ENCODE measurements at places on chromosomes 16 and 17.

DNA sequence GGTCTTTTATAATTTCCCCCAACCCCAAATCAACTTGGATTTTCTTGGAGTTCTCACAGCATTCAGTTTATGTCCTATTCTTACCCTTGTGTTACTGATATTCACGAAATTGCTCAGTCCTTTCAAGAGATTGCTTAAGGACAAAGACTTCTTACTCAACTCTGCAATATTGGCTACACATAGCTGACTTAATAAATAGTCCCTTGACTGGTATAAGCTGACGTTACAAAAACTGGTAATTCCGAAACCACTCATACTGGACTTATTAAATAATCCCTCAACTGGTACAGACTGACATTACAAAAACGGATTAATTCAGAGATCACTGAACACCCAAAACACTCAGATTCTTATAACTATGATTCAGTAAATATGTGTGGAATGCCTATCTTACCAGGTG lies 860 bp downstream of the TIGD7 start:
- no peak for DNase-seq

DNA sequence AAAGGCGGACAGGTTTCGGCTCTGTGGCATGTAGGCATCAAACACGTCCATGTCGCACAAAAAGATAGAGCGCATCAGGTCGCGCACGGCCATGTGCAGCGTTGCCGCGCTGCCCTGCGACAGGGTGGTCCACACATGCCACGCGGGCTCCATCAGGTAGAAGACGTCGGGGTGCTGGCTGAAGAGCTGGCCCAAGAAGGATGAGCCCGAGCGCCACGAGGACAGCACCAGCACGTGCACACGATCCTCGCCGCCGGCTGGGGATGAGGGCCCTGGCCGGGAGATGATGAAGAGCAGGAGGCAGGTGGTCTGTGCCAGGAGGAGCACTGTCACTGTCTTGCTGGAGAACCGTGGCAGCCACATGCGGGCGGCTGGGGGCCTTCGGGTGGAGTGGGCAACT lies 5.9 kb downstream of the CHST5 start:
- no peak for DNase-seq

DNA sequence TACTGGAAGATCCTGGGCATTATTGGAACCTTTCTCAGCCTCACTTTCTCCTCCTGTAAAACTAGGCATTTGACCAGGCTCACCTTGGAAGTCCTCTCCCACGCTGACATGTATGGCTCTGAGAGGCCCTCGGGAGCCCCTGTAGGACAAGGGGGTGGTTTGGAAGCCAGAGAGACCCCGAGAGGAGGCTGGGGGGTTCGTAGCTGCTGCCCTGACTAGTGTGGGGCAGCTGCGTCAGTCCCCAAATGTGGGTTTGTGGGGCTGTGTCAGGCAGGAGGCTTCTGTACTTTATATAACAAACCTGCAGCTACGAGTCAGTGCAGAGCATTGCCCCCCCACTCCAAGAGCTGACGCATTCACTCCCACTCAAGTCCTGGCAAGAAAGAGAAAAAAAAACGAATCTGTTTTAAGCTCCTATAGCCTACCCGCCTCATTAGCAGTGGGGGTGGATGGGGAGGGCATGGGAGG lies 1.8 kb downstream of the CX3CL1 start:
- DNase-seq: peak; percentile 70

DNA sequence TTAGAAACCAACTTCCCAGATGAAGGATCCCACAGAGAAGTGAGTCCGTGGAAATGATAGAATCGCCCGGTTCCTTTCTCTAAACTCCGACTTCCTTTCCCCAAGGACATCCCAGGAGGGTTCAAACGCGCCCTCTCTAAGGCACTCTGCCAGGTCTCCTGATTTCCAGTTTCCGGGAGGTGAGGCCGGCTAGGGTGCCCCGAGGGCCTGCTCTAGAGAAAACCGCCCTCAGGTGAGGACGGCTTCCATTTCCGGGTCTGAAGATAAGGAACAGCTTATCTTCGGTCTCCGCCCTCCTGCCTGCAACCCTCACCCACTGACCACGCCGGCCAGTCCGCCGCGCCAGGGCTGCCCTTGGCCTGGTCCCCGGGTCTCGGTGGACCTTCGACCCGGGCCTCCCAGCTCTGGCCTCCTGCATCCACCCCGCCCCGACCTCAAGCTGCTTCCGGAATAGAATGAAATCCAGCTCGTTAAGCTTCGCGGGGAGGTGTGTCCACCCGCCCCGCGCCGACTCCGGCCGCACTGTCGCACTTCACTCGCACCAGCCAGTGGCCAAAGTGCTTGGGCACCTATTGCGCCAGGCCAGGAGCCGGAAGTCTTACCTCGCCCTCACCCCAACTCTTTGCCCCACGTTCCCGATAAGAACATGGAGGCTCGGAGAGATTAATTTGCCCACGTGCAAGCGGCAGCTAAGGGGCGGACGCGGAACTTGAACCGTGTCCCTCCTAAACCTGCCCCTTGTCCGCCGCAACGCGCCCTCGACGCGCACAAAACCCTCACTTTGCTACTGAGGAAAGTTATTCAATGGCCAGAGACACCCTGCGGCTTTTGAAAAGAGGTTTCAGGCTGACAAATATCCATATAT lies 836 bp upstream of the MMP15 start:
- no peak for DNase-seq

DNA sequence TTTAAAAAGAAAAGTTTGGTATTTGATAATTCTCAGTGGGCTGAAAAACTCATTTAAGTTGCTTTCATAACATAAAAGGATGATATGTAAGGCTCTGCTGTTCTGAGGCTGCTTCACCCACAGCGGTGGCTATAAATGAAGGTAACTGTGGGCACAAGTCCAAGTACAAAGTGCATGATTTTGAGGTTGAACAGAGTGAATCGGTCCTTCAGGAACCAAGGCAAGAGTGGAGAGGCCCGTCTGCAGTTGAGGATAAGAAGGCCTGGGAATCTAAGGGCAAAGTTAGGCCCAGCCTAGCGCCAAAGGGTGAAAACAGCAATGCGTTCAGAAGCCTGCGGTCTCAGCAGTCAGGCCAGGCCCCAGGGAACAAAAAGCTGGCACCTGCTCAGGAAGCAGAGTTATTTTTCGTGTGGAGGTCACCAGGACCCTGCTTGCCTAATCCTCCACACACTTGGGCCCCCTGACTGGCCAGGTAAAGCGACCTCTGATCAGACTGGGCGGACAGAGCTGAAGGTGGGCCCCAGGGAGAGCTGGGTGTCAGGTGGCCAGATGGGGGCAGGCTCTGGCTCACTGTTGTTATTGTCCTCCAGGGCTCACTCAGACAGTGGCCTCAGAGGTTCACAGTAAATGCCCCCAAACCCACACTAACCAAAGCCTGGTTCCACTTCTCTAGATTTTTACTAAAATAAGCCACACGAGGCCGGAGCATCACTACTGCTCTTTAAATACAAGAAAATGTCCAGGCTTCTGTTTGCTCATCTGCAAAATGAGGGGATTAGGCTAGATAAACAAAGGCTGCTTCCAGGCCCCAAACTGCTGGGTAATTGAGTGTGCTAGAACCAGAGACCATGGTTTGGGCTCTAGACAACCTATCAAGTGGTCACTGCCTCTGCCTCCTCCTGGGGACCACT lies 46.5 kb downstream of the TEX2 start:
- no peak for DNase-seq

GRCh38 chr17:75670868-75671267 lies 3.7 kb downstream of the SAP30BP start:
- DNase-seq: no peak

DNA sequence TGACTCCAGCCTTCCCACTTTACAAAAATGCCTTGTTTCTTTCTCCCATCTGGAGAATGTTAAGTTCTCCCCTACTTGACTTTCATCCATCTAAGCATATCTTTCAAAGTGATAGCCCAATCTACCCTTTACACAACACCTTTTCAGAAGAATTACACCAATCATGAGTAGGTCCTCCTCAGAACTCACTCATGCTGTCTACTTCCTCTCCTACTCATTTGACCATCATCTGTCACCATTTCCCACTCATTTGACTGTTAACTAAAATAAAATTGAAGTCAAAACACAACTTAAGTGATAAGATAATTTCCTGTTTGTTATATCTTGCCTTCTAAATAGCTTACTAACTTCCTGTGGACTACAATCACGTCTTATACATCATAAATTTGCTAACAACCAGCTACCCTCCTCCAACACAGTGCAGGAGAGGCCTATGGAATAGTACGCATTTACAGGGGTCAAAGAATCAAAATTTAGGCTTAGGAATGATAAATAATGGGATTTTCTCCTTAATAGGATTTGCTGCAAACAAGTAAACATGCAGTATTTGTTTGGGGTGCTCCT lies 16.1 kb downstream of the KCNJ16 start:
- no peak for DNase-seq

DNA sequence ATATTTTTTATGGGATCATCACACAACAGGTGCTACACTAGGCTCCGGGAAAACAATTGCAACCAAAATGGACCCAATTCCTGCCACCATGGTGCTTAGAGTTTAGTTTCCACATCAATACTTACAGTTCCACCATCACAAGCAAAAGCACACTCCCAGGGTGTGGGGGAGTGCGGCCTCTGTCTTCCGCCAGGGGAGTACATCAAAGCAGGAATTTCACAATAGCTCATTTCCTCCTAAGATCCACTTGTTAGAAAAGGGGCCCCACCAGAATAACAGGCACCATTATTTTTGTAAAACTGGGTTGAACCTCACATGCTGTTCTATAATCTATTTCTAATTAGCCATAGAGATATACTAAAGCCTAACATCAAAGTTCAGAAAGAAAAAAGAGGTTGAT lies 44.3 kb upstream of the PSMD7 start:
- DNase-seq: no peak

GRCh38 chr16:53827741-53828140 lies 123.8 kb downstream of the FTO start:
- DNase-seq: no peak

GRCh38 chr16:4052096-4052495 lies 64.1 kb downstream of the ADCY9 start:
- DNase-seq: no peak

DNA sequence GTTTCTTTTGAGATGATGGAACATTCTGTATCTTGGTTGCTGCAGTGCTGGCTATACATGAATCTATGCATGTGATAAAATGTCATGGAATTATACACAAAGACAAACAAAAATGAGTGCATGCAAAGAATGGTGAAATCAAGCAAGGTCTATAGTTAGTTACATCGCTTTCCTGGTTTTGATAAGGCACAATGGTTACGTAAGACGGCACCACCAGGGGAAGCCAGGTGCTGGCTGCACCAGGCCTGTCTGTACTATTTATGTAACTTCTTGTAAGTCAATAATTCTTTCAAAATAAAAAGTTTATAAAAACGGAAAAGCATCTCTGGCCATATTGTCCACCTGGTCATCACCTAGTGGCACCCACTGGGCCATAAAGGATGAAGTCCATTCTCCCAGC lies 46.5 kb downstream of the ARHGAP27 start:
- no peak for DNase-seq

- DNase-seq: no peak
Observed at GRCh38 chr17:82367724-82368524, 3.6 kb upstream of the UTS2R start.

DNA sequence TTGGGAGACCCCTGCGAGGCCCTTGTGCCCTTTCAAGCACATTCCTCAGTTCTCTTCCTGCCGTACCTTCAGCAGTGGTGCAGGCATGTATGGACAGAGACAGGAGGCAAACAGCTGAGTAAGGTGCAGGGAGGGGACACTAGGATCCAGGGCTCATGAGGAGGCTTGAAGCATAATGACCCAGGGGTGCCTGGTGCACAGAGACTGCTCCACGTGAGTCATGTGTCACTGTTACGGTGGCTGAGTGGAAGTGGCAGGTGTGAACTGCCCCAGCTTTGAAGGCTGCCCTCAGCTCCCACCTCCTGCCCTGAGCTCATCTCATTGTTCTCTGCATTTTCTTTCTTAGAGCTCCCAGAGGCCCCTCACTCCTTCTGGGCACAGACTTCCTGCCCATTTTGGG lies 124.8 kb downstream of the NTN1 start:
- DNase-seq: no peak

GRCh38 chr16:31710134-31710533 lies 163.5 kb upstream of the ZNF267 start:
- no peak for DNase-seq

- no peak for DNase-seq
Observed at GRCh38 chr17:4559966-4560365, 411 bp downstream of the GGT6 start.

- no peak for DNase-seq
Observed at GRCh38 chr16:1347286-1347855, 4.3 kb downstream of the TSR3 start.

- DNase-seq: no peak
Observed at GRCh38 chr16:20122011-20122410, 48.3 kb upstream of the GPR139 start.

- DNase-seq: no peak
Observed at GRCh38 chr17:29388937-29389336, 1.2 kb upstream of the TAOK1 start.

DNA sequence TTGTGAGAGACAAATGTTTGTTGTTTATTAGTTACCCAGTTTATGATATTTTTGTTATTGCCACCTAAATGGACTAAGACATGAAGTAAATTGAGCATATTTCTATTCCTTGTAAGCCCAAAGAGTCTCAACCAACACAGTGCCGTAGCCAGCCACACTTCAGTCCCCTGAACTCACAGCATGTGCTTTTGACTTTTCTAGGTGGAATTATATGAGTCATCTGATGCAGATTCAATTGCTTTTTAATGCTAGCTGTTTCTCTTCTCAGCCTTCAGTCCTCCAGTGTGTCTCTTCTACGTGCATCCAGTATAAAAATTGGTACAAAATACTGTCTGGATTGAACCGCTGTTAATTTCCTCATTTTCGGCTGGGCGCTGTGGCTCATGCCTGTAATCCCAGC lies 39.0 kb downstream of the IQCK start:
- no peak for DNase-seq

DNA sequence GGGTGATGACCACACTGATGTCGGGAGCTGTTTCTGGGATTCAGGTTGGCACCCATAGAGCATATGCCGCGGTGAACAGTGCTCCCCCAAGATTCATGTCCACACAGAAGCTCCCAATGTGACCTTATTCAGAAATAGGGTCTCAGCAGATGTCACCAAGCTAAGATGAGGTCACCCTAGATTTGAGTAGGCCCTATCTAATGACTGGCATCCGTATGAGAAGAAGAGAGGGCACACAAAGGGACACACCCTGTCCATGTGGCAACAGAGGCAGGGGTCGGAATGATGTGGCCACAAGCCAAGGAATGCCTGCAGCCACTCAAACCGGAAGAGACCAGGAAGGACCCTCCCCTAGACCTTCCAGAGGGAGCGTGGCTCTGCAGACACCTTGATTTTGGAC lies 35.5 kb downstream of the TBC1D16 start:
- DNase-seq: no peak

GRCh38 chr17:56159826-56160380 lies 6.6 kb downstream of the ANKFN1 start:
- no peak for DNase-seq

- no peak for DNase-seq
Observed at GRCh38 chr16:78764478-78764877, 665.0 kb downstream of the WWOX start.

GRCh38 chr16:20899071-20899470 lies 1.1 kb downstream of the DCUN1D3 start:
- no peak for DNase-seq

DNA sequence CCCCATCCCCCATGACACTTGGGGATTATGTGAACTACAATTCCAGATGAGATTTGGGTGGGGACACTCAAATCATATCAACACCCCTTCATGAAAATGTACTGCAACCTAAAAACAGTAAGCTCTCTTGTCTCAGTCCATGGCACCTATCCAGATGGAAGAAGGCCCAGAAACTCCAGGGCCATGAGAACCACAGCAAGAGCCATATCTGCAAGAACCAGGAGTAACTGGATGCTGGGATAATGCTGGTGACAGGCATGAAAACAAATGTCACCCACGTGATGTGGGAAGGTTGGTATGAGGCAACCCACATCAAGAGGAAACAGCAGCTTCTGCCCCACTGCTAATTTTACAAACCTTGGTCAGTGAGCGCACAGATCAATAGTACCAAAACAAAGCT lies 400.1 kb upstream of the ERCC4 start:
- no peak for DNase-seq
